Stimulated activated CD4-positive, alpha-beta T cell treated with anti-CD3 and anti-CD28 coated beads, Interleukin-12 subunit alpha, Interleukin-12 subunit beta, amount 100 ng/mL, for 4 hours (primary cell): ENCODE measurements at places on chromosomes 2 and 18.

DNA sequence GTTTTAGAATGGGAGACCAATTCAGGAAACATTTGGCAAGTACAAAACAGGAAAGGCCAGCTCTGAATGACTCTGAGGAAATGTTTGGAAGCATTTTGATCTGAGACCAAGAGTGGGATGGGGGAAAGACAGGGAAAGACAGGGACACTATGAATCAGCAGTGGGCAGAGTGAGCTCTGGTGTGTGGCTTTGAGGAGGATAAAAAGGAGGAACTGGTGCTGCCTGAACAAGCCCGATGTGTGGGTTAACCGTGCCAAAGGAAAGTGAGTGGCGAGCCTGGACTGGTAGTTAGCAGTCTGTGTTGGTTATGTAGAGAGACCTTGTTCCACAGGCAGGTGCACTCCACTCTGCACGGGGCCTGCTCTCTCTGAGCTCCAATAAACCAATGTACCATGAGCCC is 5.3 kb downstream of the MFSD6 start:
- DNase-seq = no peak

DNA sequence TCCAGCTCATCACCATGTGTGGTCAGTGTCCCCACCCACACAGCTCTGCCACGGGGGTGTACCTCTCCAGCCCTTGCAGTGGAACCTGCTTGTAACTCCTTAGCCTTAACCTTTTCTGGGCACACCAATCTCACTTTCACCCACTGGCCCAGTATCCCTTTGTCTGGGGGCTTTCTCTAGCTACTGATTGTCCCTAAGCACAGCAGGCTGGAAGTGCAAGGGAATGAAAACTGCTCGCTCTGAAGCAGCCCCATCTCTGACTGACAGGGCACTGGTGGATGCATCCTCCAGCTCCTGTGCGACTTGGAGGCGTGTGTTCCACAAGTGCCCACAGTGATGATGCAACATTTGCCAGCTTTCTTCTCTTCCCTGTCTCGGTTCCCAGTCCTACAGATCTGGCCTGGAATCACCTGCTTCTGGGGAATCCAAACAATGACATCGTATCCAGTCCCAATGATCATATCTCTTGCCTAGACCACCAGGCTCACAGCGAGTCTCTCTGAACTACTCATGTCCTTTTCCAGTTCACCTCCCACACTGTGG is 33.6 kb downstream of the SCTR start:
- no peak for DNase-seq

- no peak for DNase-seq
These were observed 1.8 kb upstream of the RAB31 start for GRCh38 chr18:9706081-9706935.

DNA sequence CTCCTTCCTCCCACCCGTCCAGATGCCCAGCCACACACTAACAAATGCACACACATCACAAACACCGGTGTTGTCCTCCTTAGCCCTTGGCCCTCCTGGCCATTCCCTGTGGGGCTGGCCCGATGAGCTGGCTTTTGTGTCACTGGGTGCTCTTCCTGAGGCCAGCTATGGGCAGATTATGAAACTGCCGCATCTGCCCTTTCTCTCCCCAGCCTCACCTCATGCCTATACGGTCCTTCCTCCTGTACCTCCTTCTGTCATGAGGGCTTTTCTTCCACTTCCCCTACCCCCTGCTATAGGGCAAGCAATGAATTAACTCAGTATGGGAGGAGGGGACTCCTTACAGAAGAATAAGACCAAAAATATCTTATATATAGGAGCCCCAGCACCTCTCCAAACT is 10.3 kb upstream of the INO80C start:
- DNase-seq = no peak

DNA sequence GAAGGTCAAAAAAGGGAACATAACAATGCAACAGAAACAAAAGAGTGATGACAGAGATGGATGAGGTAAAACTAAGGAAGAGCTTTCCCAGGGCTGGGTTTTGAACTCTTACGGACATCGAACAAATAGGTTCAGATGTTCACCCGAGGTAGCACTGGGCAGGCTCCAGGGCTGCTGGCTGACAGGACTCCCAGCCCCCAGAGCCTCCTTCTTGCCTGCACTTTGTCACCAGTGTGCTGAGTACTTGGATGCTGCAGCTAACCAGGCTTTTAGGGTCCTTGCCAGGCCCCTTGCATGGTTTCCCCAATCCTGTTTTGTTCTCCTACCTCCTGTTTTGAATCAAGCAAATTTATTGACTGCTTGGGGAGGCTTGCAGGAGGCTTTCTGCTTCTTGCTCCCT is 322.9 kb downstream of the DYSF start:
- DNase-seq = no peak

- no peak for DNase-seq
These were observed 97.6 kb downstream of the GRB14 start for GRCh38 chr2:164523726-164524125.

- peak; percentile 28 for DNase-seq
These were observed 19.2 kb downstream of the POU3F3 start for GRCh38 chr2:104872866-104873688.

DNA sequence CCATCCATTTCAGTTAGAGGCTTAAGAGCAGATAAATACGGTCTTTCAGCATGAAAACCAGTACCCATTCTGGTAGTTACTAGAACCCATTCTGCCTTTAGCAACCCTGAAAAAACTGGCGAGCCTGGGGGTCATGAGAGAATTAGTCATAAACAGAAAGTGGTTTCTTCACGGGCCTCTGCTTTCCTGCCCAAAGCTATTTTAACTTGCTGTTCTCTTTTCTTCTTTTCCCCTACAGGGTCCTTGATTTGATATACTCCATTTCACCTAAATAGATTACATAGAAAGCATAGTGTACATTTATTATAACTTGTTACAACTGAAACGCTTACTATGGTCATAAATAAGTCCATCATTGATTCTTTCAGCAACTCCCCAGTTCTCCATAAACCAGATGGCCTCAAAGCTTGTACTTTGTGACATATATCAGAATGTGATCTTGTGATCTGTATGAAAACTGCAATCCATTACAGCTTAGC is 48.3 kb downstream of the WDFY1 start:
- DNase-seq = no peak

DNA sequence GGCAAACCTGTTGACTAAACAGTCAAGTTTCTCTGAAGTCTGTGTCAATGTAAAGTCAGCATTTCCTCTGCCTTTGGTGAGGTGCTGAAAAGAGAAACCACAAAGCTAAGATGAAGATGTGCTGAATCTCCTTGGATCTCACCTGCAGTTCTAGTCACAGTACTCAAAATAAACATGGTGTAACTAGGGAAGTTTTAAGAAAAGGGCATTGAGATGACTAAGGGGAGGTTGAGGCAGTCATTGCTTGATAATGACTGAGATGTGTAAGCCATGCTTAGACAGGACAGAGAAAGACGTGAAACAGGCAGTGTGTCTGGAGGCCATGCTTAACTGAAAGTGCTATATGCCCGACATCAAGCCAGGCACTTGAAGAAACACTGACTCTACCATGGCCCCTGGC is 1010.0 kb upstream of the CELF4 start:
- no peak for DNase-seq
